ENCODE measurements at places on chromosomes 12 and 14. TPM values are rescaled to one million over a fixed set of nuclear protein-coding genes. Genes with fewer than 3 reads are reported as not detected.

The FZD10 gene
- 0.19 TPM for total RNA-seq

The SLCO1B1 gene
- not detected for total RNA-seq

The CSRP2 gene
- 12.5 TPM for total RNA-seq

The INHBC gene
- not detected for total RNA-seq

The C12orf50 gene
- not detected for total RNA-seq

The LALBA gene
- not detected for total RNA-seq

The PDE6H gene
- not detected for total RNA-seq

The MYF6 gene
- not detected for total RNA-seq

The SDR9C7 gene
- not detected for total RNA-seq

The KLRF1 gene
- total RNA-seq: not detected

The MIP gene
- not detected for total RNA-seq

The KRT75 gene
- not detected for total RNA-seq

The KLRC2 gene
- total RNA-seq: not detected

The RNASE1 gene
- 1.7 TPM for total RNA-seq

The TAS2R42 gene
- total RNA-seq: not detected

The KRT83 gene
- total RNA-seq: not detected

The NACA gene
- total RNA-seq: 1,513 TPM

The SDS gene
- not detected for total RNA-seq

The OR10A7 gene
- total RNA-seq: not detected

The LUM gene
- total RNA-seq: 747 TPM

The TCHP gene
- total RNA-seq: 7.8 TPM

The TTC6 gene
- not detected for total RNA-seq

The SMIM41 gene
- not detected for total RNA-seq

The STAC3 gene
- total RNA-seq: 0.20 TPM

The NTN4 gene
- total RNA-seq: 2.9 TPM

The ADAMTS20 gene
- not detected for total RNA-seq

The NAV3 gene
- 16.3 TPM for total RNA-seq

The SYNDIG1L gene
- not detected for total RNA-seq

The GTF2H3 gene
- 27.8 TPM for total RNA-seq

The DNAH10 gene
- total RNA-seq: 0.24 TPM

The RAB2B gene
- total RNA-seq: 11.2 TPM

The TMEM52B gene
- not detected for total RNA-seq

The PSMD9 gene
- total RNA-seq: 39.6 TPM

The TPCN1 gene
- total RNA-seq: 39.9 TPM

The C12orf56 gene
- not detected for total RNA-seq

The CMA1 gene
- not detected for total RNA-seq

The IFNG-AS1 gene
- total RNA-seq: not detected

The OASL gene
- total RNA-seq: 0.37 TPM

The FGF6 gene
- total RNA-seq: not detected

The BMP4 gene
- 15.2 TPM for total RNA-seq

The CISTR gene
- not detected for total RNA-seq

The PAX9 gene
- not detected for total RNA-seq

The GARIN6 gene
- not detected for total RNA-seq

The GPR84 gene
- not detected for total RNA-seq

The HOXC6 gene
- not detected for total RNA-seq

The METTL25 gene
- 10.5 TPM for total RNA-seq

The KIF26A gene
- not detected for total RNA-seq

Data from cardiac ventricle fibroblast (primary cell).